ENCODE measurements at places on chromosomes 5 and 9. TPM values are rescaled to one million over a fixed set of nuclear protein-coding genes. Genes with fewer than 3 reads are reported as not detected.
A peak's percentile ranks its signal among the peaks of the same experiment; 100 is the strongest.

GRCh38 chr5:54719384-54720283, 202.1 kb downstream of the SNX18 start:
- peak; percentile 76 for DNase-seq

HMCN2 gene
- total RNA-seq, result 8.6 TPM

DNA sequence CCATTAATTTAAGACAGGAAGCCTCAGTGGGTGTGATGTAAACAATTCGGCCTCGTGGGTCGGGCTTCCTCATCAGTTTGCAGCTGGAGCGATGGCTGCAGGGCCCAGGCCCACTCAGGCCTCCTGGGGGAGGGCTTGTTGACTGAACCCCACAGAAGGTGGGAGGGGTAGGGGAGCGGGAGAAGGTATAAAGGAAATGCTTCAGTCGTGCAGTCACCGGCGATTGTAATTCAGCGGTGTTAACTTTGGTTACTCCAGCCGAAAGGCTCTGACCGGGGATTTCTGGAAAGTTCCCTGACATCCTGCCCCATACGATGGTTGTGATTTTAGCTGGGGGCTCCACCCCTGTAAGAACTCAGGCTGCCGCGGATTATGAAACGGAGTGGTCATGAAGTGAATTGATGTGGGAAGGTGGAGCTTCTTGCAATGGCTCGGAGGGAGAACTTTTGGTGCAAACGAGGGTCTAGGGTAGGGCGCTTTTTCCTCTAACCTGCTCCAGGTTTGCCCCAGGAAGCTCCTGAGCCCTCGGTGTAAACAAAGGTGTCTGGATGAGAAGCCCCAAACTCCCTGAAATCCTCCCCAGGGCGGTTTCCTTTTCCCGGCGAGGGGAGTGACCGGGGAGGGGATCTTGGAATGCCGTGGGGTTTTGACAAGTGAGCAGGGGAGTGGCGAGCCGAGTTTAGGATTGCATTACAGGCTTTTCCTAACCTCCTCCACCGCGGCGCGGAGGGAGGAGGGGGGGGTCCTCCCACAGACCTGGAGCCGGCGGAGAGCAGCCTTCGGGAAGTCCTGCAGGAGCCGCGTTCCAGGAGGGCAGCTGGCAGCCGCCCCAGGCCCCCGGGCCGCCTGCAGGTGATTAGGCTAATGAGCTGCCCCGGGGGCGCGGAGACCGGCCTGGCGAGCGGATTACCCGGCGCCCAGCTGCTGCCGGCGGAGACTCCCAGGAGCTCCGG, 215.5 kb downstream of the PDZD2 start:
- peak; percentile 73 for DNase-seq

- no peak for DNase-seq
Observed at GRCh38 chr9:124423591-124423990, 8.3 kb upstream of the PSMB7 start.

CENPP gene
- 9.1 TPM for total RNA-seq

- DNase-seq, result no peak
Observed at GRCh38 chr5:159403906-159404681, 73.8 kb upstream of the IL12B start.

DOCK8 gene
- 2.3 TPM for total RNA-seq

DNA sequence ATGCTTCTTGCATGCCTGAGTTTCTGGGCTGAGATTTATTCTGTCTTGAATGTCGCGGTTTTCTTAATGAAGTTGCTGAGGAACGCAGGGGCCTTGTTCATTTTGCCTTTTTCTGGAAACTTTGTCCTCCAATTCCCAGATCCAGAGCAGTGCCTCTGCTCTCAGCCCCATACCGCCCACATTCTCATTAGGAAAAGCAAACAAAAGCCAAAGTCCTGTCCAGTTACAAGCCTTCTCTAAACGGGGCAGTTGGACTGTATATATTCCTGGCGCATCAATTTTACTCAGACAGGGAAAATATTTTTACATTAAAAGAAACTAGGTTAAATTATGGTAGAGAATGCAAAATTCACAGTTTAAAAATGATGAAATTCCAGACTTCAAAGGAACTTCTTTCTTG, 1.2 kb upstream of the PSAT1 start:
- DNase-seq, result no peak

DNA sequence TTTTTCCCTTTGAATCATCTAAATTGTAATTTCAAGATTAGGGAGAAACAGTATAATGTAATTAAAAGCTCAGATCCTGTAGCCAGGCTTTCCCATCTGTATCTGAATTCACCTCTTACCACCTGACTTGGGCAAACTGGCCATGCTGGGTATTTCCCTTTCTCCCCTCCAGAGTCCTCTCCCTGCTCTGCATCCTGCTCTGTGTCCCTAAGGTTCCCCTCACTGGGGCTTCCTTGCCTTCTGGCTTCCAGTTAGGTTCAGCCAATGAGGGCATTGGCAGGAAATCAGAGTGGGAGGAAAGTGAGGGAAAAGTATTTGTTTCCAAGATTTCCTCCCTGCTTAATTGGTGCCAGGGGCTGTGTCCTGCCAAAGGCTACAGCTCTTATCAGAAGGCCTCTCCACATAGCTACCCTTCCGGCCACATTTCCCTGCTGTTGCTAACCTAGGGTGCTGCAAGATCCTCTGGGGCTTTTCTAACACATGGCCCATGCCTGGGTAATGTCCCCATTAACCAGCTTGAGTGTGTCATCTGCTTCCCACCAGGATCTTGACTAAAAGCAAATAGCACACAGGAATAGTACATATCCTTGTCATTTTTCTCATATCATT, 51.0 kb upstream of the MPDZ start:
- no peak for DNase-seq

DNA sequence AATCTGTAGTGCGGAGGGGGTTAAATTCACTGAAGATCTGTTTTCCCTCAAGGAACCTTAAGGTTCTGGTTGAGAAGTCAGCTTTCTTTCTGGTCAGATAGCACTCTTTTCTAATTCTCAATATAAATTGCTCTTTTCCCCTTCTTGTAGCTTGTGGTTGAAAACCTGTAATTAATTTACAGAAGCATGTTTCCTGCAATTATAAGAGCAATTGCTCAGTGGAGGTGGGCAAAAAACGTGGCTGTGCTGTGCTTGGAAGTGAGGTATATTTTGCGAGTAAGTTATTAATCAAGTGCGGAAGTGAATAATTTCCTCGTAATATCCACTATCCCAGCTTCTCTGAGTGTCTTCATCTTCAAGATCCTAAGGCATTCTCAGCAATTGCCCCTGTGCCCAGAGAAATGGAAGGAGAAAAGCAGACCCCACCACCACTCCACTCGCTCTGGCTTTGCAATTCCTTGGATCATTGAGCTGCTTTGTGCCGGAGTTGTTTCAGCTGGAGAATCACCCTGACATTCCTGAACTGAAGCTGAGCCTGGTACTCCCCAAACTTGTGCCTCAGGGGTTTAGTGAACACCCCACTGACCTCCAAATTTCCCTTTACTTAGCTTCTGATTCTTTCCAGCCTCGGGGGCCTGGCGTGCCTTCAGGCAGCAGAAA, 140.6 kb downstream of the LRRC70 start:
- DNase-seq, result no peak

DNA sequence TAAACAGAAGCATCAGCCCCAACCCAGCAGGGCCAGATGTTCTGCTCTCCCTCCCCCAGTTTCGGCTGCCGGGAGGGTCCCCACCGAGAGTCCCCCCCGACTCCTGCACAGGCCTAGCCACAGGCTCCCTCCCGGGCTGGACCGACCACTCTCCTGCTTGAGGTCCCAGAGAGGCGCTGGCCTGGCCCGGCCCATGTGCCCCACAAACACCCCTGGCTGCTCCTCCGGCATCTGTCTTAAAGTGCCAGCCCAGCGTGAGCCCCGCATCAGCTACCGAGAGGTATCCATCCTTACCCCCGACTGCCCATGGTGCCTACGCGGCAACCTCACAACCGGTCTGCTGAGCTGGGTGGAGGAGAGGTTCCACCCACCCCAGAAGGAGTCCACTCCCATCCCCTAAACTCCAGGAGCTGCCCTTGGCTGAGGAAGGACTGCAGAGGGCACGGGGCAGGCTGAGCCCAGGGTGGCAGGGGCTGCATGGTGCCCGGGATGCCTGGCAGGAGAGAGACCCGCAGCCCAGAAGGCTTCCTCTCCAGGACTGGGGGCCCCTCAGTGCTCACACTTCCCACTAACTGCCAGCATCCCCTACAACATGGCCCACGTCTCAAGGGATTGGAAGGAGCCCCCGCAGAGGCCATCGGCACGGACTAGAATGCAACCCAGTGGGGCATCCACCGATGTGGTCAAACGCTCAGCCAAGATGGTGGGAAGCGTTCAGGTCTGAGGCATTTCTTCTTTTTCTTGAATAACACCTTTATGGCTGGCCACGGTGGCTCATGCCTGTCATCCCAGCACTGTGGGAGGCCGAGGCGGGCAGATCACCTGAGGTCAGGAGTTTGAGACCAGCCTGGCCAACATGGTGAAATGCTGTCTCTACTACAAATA, 15.6 kb upstream of the EGFL7 start:
- no peak for DNase-seq

DNA sequence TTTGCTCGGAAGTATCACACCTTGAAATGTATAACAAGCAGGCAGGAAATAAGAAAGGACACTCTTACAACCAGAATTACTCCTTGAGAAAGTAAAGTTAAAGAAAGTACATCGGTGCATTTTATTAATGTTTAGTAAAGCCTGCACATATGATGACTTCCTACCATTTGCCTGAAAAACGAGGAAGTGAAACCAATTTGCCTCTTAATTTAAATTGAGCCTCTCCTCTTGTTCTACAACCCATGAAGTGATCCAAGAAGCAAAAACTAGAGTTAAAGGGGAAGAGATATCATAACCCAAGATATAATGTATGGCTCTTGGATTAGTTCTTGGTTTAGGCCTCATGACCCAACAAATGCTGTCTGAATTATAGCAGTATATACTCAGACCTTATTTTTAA, 95.6 kb downstream of the GNAQ start:
- DNase-seq, result no peak

TSSK1B gene
- not detected for total RNA-seq

INVS gene
- 7.5 TPM for total RNA-seq

DNA sequence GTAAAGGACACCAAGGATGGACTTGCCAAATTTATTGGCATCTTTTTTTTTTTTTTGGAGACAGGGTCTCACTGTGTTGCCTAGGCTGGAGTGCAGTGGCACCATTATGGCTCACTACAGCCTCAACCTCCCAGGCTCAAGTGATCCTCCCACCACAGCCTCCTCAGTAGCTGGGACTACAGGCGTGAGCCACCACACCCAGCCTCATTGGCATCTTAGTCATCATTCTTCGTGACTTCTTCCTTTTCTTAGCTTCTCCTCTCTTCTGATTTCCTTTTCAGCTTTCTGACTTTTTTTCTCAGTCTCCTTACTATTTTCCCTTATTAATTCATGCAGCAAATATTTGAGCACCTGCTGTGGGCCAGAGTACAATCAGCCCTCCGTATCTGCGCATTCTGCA, 6.1 kb downstream of the MAML1 start:
- no peak for DNase-seq

GRCh38 chr9:94648185-94648584, 8.9 kb upstream of the FBP1 start:
- DNase-seq, result no peak

KIAA0825 gene
- 1.8 TPM for total RNA-seq

BAAT gene
- total RNA-seq, result 0.15 TPM

GRCh38 chr5:77906806-77907205, 130.7 kb upstream of the TBCA start:
- no peak for DNase-seq

DNA sequence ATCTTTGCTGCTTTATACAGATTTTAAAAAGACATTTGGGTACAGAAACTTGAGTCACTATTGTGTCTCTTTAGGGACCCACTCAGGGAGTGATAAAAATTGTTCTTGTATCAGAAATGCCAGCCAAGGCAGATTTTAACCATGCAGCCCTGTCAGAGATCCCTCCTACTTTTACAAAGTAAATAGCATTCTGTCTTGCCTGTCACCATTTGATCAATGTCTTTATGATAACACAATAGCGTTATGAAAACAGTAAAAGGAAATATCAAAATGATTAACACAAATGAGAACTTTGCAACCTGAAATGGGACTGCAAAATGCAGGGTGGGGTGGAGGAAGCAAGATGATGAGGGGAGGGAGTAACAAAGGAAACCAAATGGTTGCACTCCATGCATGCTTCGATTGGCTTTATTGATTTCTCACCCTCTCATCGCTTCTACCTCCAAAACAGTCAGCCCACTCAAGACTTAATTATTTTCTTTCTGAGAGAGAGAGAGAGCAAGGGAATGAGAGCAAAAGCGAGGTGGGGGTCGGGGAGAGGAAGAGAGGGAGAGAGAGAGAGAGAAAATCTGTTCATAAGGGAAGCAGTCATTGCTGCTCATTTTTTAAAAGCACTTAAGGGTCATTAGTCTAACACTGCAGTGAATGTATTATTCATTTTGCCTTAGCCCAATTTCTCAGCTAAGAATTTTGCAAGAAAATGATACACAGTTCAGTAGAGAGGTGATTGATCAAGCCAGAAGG, 576.5 kb downstream of the CSNK1G3 start:
- DNase-seq, result no peak

DMRT3 gene
- total RNA-seq, result not detected

GRCh38 chr5:155929112-155929511, 397.9 kb upstream of the SGCD start:
- DNase-seq, result no peak

- no peak for DNase-seq
Observed at GRCh38 chr9:14412775-14413174, 98.8 kb upstream of the NFIB start.

All from H9 (cell line).